NCI-H1092 (cell line): ENCODE measurements at places on chromosomes 2 and 18.

GRCh38 chr2:16134436-16135165, 194.3 kb downstream of the MYCN start:
- no peak for DNase-seq

GRCh38 chr2:185952100-185952499, 213.5 kb downstream of the FSIP2 start:
- DNase-seq, result no peak

GRCh38 chr2:105834931-105835330, 90.2 kb downstream of the NCK2 start:
- no peak for DNase-seq

- DNase-seq, result no peak
Observed at GRCh38 chr2:23791030-23791429, 135.9 kb downstream of the ATAD2B start.

DNA sequence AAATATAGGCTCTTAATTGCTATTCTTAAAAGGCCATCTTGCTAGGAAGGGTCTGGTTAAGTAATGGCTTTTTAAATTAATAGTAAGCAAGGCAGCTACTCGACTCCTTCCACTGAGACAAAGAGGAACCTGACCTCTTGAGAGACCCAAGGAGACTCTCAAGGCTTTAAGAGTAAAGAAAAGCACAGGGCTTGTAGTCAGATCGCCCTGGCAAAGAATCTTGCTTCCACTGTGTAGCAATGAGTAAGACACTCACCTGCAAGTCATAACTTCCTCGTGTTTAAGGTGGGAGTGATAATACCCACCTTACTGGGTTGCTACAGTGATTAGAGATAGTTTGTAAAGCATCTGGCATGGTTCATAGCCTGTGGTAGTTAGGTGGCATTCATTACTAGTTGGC, 274.5 kb downstream of the TSN start:
- no peak for DNase-seq

DNA sequence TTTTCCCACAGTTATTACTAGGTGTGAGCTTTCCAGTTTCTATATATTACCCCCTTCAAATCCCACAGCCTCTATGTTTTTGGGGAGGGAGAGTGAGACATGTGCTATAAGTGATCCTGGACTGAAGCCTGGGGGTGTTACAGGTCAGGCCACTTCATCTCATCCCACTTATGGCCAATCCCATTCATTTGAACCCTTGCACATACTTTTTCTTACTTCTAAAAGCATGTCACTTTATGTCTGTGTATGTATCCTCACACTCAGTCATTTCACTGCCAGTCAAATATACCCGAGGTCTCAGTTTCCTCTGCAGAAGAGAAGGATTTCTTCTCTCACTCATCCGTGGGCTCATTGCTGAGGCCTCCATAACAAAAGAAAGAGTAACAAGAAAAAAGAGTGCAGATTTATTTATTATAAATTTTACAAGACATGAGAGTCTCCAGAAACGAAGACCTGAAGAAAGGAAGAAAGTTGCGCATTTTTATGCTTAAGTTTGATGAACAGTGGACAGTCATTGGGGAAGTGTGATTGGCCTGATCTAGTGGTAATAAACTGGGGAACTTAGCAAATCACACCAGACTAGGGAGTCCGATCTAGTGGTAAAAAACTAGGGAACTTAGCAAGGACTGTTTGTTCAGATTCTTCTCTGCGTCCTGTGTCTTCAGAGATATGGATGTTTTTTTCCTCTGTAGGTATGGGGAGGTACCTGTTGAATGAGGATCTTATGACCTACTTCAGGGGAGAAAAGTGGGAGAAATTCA, 52.1 kb downstream of the ICOS start:
- no peak for DNase-seq

DNA sequence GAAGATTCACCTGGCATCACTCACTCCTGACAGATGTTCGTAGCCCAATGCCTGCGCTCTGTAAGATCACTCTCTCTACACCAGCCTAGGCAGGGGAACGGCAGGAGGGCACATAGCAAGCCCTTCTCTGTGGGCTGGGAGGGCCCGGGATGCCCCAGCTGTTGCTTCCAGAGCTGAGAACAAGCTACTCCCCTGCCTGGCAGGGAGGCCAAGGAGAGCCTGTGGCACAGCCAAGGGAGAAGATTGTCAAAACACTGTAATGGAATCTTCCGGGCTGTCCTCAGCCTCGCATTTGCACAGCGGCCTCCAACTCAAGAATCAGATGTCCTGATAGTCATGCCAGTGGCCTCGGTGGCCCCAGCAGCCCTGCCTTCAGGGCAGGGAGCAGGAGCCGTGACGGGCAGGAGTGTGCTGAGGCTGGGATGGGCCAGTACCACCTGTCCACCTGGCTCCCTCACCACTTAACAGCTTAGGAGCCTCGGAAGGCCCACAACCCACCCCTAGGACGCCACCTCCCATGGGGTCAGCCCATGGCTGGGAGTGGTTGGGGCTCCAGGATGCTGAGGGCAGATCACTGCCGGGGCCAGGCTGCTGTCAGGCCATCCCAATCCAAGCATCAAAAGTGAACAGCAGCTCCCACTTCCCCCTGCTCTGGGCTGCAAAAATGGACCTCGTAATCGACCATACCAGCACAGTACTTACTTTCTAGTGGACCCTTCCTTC, 21.9 kb upstream of the SLC35F6 start:
- DNase-seq, result no peak

DNA sequence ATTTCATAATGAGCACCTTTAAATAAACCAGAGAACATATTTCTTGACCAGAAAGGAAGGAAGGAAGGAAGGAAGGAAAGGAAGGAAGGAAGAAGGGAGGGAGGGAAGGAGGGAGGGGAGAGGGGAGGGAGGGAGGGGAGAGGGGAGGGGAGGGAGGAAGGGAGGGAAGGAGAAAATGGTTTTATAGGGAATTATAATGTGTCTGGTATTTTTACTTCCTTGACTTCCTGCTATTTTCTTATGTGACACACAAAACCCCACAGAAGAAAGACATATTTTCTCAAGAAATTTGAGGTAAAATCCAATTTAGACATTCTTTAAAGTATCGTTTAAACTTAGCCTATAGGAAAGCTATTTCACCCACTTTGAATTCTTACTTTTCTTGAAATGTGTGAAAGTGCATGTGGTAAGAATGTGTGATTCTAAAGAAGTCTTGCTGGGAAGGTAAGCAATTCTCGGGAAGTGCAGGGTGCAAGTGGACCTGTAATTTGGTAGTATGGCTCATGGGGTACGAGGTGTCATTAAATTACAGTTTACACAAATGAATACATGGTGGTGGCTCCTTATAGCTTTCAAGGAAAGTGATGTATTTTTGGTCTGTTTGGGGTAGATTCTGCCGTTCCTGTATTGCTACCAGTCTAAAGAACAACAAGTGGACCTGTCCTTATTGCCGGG, 18.0 kb downstream of the RNF125 start:
- DNase-seq, result no peak

DNA sequence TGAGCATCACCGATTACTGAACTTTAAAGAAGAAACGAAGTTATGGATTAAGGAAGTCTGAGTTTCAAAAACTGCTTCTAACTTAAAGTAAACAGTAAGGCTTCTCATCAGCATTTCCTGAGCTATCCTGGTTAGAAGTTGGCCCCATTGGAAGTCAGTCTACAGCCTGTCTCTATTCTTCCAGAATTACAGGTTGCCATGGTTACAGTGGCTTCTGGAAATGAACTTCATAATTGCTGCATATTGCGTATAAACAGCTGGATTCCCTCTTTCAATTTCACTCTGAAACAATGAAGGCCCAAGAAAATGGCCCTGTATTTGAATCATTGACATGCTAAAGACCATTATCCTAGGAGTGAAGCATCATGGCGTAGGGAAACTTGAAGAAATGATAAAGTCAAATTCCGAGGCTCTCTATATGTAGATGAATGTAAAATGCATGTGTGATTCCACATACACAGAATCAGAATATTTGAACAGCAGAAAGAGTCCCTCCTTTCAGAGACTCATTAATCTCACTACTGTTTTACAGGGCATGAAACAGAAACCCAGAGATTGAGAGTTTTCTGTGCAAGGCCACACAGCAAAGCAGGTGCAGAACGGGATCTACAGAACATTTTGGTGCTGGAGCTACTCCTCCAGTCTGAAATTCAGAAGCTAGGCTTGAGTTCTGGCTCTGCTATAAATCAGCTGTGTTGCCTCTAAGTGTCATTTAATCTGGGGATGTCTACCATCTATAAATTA, 856.4 kb upstream of the CELF4 start:
- DNase-seq, result no peak

- no peak for DNase-seq
Observed at GRCh38 chr2:232147440-232148077, 186.0 kb downstream of the DIS3L2 start.

DNA sequence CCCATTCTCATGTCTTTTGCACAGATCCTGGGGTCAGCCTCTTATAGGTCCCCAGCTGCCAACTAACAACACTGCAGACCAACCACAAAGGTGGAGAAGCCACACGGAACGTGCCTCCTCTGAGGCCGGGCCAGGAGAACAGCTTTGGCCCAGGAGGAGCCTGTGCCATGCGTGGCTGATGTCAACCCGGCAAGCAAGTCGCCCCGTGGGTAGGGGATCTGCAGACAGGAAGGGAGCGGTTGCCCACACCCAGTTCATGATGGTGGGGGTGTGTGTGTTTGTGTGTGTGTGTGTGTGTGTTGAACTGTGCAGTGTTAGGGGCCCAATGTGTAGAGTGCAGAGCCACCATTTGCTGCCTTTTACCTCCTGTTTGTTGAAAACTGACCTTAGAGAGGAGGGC, 2.4 kb upstream of the CLEC4F start:
- DNase-seq, result no peak

GRCh38 chr2:196208915-196209314, 37.5 kb upstream of the STK17B start:
- DNase-seq, result no peak

- DNase-seq, result no peak
Observed at GRCh38 chr2:145106293-145106692, 586.4 kb upstream of the ZEB2 start.

GRCh38 chr2:64212801-64213321, 68.6 kb upstream of the PELI1 start:
- DNase-seq, result no peak

DNA sequence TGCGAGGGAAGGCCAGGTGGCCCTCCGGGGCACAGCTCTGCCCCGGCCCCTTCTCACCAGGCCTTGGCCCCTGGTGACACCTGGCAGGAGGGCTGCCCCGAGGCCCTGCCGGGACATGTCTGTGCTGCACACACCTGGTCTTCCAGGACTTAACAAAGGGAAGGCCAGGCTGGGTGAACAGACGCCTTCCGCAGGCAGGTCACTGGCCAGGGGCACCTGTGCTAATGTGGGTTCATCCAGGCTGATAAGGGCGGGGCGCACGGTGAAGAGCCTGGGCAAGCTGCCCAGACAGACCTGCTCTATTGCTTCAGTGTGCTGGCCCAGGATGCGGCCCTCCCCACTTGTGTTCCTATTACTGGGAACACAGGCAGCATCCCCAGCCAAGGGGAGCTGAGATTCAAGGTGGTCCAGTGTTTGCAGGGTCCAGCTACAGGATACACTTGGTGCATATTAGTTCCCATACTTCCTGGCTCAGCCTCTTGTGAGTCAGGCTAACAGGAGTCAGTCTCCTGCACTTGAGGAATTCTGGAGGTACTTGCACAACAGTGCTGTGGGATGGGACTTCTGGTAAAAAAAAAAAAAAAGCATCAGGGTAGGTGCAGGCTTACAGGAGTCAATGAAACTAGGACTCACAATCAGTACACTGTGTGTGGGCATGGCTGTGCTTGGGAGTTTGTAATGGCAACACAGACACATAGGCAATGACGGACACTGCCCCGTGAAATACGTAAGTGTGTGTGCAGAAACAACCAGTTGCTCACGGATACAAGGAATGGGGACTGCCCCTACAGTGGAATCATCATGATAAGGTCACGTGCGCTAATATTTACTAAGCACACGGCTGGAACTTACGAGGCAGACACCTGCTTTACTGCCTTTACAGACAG, 261.4 kb downstream of the TWIST2 start:
- DNase-seq, result no peak

- no peak for DNase-seq
Observed at GRCh38 chr2:239309398-239310245, 91.2 kb downstream of the HDAC4 start.

DNA sequence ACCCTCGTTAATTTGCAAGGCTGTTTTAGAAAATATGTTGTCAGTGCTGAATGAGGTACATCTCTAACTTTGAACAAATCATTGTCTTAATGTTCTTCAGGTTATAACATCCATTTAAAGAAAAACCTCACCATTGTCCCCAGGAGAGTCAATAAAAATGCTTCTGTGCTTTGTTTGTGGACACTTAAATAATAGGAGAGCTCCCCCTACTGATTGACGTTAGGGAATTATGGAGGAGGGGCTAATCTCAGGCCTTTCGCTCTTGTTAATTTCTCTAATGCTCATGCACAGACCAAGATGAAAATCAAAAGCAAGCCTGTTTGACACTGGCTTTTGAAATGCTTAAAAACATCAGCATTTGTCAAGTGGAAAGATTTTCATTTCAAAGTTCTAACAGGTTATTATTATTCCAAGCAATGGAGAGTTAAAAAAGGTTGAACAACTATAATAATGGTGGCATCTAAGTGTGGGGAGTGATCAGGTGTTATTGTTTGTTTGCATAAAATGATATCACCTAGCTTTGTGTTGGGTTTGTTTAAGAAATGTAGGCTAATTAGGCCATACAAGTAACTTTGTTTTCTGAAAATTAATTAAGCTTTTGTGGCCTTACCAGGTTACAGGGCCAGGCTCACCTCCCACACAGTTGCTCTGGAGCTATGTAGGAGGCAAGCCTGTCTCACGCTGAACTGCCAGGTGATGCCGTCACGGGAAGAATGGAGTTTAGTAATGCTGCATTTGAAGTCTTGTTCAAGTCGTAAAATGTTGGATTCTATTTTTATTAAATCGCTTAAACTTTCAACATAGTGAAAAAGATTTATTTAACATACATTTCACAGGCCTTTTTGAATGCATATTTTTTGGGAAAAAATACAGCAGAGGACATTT, 51.7 kb upstream of the SMIM21 start:
- DNase-seq, result peak; percentile 30

GRCh38 chr2:99472600-99472960, 17.2 kb downstream of the REV1 start:
- DNase-seq, result no peak
